Activated CD4-positive, alpha-beta T cell treated with anti-CD3 and anti-CD28 coated beads, Interleukin-2, amount 50 U/mL, for 4 hours (primary cell): ENCODE measurements at places on chromosomes 7 and 10.

- DNase-seq, result no peak
These were observed 1.4 kb downstream of the PDSS1 start for GRCh38 chr10:26698909-26699308.

- DNase-seq, result no peak
These were observed 90.8 kb upstream of the KDM7A start for GRCh38 chr7:140267381-140268226.

GRCh38 chr7:123528265-123528664 lies 6.1 kb downstream of the IQUB start:
- no peak for DNase-seq

- DNase-seq, result no peak
These were observed 10.4 kb upstream of the STRIP2 start for GRCh38 chr7:129423700-129424410.

DNA sequence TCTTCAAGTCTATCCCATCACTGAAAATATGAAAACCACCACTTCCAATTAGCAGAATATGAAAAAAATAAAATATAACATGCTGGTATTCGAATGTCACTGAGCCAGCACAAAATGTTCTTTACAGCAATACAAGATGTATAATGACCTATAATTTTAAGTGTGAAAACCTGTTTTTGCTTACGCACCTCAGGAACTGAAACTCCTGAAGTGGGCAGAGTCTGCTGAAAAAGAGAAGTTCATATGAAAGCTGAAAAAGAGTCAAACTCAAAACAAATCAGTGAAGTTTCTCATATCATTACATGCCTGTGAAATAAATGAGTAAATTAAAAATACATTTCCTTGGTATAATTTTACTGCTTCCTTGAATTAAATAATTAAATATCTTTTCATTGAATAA lies 272.5 kb downstream of the DGKB start:
- no peak for DNase-seq

DNA sequence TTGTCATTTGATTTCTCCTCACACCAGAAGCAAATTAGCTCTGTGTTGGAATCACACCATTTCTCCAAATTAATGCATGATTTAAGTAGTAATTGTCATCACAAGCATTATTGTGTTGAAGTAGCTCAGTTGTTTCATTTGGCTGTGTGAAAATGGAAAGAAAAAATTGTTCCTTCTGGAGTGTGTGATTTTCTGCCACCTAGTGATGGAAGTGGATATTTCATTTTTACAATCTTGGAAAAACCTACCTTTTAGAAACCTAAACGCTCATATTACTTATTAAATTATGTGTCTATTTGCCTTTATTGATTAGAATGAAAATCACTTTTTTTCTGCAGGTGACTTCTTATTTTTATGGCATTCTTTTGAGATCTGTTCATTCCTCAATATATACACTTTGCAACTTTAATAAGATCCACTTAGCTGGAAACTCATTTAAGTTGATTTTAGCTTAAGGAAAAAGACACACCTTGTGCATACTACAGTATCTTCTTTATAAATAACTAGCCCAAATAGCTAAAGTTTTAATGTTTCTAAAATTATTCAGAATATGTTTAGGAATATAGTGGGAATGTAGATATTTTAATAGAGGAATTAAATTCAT lies 50.0 kb downstream of the SRI start:
- no peak for DNase-seq

GRCh38 chr10:29790207-29790606 lies 155.4 kb upstream of the SVIL start:
- no peak for DNase-seq
